ENCODE measurements at places on chromosomes 16 and 17.

DNA sequence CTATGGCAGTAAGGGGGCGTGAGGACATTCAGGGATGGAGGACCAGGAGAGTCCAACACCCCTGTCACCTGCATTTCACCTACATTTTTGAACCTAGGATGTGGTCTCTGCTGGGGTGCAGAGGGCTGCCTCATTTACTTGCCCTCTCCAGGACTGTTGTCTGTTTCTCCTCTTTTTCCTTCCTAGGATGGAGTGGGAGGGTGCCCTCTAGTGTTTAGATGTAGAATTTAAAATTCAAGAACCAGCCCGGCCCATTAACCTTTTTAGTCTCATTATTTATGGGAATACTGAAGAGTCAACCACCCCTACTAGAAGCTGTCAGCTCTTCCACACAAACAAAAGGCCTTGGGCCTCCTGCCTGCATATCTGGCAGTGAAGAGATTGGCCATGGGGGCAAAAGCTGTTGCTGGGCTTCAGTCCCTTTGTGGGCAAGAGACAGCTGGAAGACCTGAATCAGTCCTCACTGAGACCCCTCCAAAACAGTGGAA is 2.5 kb upstream of the STARD3 start:
- no peak for DNase-seq

DNA sequence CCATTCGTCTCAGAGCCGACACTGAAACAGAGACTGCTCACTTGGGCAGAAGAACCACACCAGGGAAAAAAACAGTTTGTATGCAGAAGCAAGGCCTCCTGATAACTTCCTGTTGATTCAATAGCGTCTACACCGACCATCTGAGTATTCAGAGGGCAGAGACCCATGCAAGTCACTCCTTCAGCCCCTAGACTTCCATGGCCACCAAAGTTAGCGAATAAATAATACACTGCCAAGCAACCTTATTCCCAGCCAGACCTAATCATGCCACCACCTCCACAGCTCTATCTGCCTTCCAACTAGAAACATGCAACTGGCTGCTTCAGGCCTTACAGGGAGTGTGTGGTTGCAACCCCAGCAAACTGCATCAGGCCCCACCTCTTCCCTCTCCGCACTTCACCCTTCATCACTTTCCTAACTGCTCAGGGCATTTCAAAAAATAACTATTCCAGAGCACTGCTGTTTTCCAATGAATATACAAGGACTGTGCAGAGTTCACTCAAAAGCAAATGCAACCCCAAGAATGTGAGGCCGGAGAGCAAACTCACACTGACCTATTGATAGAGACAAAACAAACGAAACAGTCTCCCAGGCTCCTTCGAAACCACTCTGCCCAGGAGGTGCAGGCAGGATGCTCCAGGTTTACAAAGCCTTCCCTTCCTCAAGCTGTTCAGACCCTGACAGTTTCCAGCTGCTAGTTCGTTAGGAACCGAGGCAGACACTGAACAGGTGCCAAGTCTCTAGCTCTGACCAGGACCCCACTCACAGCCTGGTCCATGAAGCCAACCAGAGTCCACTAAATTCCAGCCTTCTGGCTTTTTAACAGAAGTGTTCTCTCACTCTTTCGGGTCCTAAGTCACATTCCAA is 3.6 kb downstream of the USP7 start:
- no peak for DNase-seq

GRCh38 chr16:185213-185612 is 5.0 kb downstream of the HBQ1 start:
- no peak for DNase-seq

DNA sequence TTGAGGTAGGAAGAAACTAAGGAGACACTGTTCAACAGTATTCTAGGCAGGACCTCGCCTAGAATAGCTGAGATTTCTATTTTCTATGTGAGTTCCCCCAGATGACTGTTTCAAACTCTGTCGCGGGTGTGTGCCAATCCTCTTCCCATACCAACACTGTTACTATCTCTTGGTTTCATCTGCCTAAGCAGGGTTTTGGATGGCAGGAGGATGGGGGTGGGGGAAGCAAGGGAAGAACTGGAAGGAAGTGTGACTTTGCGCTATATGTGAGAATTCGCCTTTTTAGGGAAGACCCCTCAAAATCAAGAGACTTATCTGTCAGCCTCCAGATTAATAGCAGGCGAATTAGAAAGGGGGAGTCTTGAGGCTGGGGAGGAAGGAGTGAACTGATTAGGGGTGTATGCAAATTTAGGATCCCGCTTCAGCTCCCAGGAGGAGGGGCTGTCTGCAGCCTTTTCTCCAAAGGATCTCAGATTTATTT is 521 bp upstream of the G6PC3 start:
- no peak for DNase-seq

- no peak for DNase-seq
These were observed 60.0 kb downstream of the RPTOR start for GRCh38 chr17:80604670-80605010.

- DNase-seq, result no peak
These were observed 1.6 kb upstream of the KIAA0513 start for GRCh38 chr16:85025781-85026653.

GRCh38 chr16:4381072-4381934 is 9.7 kb downstream of the VASN start:
- no peak for DNase-seq

GRCh38 chr16:10616419-10616755 is 36.0 kb upstream of the EMP2 start:
- DNase-seq, result no peak

- no peak for DNase-seq
These were observed 28.8 kb downstream of the TOM1L2 start for GRCh38 chr17:17943281-17943984.

DNA sequence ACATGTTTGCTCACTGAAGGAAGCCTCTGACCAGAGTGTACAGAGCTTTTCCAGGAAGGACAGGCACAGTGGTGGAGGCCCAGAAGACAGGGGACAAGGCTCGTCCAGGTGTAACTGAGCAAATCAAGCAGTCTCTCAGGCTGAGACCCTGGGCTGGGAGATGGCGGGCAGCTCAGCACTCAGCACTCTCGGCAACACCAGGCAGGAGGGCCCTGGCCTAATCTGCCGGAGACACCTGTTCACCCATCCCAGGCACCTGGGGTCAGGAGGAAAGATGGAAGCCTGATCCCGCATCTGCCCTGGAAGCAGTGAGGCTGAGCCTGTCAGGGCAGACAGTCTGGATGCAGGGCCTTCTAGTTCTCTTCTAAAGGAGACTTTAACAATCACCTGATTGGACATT is 4.8 kb downstream of the RASL10B start:
- no peak for DNase-seq

DNA sequence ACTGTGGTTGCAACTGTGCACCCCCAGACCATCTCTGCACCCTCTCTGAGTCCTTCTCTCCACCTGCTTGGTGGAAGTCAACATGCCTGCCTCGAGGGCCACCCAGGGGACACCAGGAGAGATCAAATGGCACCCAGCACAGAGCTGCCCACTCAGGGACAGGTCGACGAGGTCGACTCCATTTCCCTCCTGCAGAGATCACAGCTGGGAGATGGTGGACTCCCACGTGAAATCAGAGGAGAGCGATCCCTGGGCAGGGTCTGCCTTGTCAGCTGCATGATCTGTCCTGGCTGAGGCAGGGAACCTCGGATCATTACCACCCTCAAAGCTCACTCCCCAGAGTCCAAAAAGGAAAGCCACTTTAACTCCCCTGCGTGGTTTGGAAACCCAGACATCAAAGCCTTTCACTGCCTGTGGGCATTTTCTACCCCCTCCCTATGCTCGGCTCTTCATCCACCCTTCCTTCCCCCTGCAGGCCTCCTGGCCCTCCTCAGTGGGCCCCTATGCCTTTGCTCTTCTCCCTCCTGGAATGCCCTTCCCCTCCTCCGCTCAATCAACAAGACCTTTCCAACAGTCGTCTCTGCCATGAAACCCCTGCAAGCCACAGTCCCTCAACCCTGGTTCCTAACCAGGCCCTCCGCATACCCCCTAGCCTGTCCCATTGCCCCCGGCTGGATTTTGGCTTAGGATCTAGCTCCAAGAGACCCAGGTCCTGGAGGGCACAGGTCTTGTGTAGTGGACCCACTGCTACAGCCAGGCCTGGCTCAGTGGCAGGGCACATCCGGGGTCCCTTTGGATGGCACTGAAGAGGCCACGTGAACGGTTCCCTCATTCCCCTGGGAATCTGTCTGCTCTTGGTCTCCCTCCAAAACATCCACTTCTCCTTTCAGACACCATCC is 103.8 kb upstream of the RPL38 start:
- DNase-seq, result no peak

DNA sequence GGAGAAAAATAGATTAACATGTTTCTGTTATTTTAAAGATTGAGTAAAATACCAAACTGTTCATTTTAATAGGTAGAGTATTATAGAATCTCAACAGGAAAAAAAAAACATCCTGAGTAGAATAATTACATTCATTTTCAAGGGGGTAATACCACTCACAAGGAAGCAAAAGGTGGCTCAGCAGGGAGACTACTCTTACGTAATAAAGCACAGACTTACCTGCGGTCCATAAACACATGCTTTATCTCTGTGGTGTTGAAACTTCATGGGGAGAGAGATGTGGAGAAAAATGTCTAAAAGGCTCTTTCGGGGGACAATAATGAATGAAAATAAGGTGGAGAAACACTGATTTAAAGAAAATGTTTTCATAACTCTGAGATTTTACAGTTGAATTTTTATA is 171.7 kb downstream of the MRTFB start:
- no peak for DNase-seq

DNA sequence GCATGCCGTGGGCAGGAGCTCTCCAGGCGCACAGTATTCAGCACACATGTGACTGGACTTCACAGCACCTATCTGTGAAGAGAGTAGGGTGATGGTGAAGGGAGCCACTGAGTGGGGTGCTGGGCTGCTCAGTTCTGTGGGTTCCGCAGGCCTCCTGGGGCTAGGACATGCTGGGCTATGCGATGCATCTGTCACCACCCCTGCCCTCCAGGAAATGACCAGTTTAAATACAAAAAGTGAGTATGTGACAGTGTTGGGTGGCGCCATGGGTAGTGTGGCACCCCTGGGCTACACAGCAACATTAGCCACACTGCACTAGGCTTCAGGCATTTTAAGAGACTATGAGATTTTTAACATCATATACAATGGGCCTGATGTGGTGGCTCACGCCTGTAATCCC is 28.6 kb downstream of the MYLK3 start:
- no peak for DNase-seq

- DNase-seq, result no peak
These were observed 11.1 kb downstream of the CD300LG start for GRCh38 chr17:43857957-43858600.

- DNase-seq, result peak; percentile 78
These were observed 8.9 kb downstream of the UBTF start for GRCh38 chr17:44210342-44211192.

DNA sequence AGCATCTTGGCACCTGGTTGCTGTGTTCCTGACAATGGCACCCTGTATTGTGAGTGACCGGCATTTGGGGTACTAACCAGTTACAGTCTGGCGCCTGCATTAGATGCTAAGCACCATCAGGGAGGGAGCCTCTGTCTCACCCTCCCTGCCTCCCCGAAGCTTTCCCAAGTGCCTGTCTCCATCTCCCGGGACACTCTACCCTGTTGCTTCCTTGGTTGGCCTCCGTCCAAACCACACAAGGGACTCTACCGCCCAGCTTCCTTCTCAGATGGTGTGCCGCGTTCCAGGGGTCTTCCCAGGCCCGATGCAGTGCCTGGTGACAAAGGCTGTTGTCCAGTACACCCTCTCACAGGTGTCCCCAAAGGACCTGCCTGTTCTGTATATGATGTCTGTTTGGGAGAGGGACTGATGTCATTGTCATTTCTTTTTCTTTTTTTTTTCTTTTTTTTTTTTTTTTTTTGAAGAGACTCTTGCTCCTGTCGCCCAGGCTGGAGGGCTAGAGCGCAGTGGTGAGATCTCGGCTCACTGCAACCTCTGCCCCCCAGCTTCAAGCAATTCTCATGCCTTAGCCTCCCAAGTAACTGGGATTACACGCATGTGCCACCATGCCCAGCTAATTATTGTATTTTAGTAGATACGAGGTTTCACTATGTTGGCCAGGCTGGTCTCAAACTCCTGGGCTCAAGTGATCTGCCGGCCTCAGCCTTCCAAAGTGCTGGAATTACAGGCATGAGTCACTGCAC is 6.7 kb downstream of the SNN start:
- DNase-seq, result no peak

- DNase-seq, result no peak
These were observed 2.1 kb downstream of the ARHGAP23 start for GRCh38 chr17:38430316-38430715.

DNA sequence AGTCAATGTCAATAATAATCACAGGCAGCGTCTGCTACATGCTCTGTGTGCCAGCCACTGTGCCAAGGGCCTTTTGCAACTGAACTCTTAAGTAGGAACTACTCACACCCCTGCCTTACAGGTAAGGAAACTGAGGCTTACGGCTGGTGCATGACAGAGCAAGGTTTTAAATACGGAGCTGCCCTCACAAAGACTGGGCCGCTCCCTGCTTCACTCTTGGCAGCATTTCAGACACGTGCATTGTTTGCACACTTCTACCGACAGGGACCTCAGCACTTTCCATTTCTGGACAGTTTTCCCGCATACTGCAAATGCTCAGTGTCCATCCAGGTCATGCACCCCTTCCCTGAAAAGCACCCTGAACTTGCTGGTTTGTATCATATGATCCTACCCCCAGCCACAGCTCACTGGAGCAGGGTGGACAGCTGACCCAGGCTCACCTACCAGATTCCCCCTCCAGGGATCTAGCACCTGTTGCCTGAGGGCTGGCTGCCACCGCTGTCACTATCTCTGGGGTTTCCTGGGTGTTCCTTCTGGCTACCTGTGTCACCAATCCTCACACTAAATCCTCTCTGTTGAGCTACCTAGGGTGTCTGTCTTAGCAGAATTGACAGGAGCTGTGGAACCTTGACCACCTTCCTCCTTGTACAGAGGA is 142.9 kb downstream of the C16orf78 start:
- no peak for DNase-seq

- DNase-seq, result no peak
These were observed 45.0 kb upstream of the CLEC3A start for GRCh38 chr16:77977339-77977738.

DNA sequence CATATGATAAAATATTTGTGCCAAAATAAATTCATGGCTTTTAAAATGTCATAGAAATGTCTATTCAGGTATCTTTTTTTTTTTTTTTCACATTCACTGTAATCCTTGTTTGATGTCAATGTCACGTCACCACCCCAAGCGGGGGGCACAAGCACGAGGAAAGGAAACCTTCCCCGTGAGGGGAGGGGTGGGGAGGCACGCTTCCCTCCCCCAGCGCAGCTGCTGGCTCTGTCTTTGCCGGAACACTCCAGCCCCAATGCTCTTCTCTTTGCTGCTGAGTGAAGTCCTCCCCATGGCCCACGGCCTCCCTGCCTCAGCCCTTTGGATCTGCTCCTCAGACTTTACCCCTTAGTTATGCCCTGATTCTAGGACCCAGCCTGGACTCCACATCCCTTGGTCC is 1.5 kb downstream of the SLC35G3 start:
- no peak for DNase-seq
